ENCODE measurements at places on chromosomes 5 and 9.

DNA sequence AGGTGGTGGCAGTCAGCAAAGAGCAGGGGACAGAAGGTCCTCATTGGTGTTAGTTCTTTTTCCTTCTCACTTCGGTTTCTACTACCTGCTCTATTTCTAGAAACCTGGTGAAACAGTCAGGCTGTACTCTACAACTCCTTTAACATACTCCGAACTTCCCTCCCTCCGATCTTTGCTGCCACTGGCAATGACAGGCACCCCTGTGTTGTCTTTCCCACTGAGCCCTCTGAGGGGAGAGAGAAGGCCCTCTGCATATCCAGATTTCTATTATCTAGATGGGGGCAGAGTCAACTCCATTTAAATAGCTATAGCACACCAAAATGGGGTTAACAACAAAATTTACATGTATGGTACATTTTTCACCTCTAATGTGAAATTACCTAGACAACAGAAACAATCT, 123.7 kb downstream of the CDK5RAP2 start:
- DNase-seq, result no peak

DNA sequence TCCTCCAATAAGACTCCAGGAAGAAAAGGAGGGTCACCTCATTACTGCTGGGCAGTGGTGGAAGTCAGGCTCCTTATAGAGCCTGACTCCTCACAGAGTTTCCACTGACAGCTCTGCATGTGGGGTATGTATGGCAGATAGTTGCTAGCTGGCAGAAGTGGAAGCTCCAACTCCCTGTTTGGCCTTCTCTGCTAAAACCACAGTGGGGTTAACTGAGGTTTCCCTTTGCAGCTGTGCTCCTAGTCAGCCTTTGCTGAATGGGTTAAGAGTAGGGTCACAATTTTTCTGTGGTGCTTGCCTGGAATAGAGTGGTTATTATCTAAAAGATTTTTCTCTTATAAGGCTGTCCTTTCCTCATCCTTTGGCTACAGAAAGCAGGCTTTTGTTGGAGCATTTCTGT, 327.5 kb downstream of the FBXL17 start:
- DNase-seq, result no peak

DNA sequence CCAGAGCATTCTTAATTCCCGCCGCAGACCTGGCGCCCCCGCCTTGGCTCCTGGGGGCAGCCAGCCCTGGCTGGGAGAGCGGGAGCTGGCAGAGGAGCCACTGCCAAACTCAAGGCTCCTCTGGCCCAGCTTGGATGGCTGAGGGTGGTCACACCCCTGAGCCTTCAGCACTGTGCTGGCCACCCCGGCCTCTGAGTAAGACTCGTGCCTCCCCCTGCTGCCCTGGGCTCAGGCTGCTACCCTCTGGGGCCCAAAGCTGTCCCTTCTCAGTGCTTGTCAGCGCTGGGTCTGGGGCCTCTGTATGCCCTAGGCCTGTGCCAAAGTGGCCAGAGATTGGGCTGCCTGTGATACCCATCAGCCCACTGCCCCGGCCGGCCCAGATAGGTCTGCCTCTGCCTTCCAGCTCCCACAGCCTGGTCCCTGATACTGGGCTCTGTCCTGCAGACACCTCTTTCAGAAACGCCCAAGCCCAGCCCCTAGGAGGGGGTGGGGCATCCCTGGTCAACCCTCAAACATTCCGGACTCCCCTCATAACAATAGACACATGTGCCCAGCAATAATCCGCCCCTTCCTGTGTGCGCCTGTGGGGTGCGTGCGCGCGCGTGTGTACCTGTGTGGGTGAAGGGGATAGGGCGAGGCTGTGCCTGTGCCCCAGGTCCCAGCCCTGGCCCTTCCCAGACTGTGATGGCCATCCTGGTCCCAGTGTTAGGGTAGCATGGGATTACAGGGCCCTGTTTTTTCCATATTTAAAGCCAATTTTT, 4.4 kb upstream of the PRR7 start:
- DNase-seq, result no peak

GRCh38 chr9:33446946-33447798, at the start of gene AQP3:
TSS of gene AQP3 (minus strand) at chr9:33447593. CDS start at chr9:33447530, 63 bp downstream.
- DNase-seq, result peak; percentile 36

DNA sequence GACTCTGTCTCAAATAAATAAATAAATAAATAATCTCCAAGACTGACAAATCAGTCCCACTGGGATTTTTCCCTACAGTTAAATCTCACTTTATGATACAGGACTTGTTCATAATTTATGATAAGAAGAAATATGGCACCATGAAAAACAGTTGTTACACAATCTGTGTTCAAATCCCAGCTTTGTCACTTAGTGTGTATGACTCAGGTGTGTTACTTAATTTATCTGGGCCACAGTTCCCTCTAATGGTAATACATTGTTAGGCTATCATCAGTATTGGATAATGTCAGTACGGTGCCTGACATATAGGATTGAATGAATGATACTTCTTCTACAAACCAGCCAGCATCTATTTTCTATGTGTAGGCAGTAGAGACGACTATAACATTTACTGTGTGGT, 23.1 kb downstream of the SLC36A3 start:
- DNase-seq, result no peak

DNA sequence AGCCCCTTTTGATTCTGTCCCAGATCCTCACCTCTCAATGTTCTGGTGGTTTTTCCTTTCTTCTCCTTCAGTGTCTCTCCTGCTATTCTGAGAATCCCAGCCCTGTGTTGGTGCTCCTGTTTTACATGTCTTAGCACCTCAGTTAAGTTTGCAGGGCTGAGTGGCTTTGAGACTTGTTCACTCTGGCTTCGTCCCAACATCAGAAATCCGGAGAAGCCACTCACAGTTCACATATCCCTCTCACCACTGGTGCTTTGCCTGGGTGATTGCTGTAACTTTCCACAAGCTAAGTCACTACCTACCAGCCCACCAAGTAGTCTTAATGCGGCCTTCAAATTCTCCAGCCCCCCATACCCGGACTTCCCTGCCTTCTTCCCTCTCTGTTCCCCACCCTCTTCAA, 40.2 kb downstream of the CYFIP2 start:
- no peak for DNase-seq

- no peak for DNase-seq
These were observed 233.8 kb downstream of the SEMA6A start for GRCh38 chr5:116340799-116341198.

DNA sequence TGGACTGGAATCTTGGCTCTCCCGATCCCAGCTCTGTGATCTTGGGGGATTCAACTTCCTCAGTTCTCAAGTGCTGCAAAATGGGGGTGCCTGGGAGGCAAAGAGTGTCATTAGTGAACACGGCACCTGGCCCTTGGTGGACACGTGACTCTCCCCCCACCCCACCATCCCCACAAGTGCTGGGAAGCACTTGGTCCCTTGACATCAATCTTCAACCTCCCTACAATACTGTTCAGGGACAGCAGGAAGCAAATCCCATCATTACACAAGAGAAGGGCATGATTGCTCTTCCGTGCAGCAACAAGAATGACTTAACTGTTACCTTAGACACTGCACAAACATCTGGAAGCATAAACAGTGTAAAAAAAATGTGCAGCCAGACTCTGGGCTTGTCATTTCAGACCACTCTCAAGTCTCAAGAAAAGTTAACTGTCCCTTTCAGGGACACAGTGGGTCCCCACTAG, 61.4 kb downstream of the PSMB7 start:
- no peak for DNase-seq

DNA sequence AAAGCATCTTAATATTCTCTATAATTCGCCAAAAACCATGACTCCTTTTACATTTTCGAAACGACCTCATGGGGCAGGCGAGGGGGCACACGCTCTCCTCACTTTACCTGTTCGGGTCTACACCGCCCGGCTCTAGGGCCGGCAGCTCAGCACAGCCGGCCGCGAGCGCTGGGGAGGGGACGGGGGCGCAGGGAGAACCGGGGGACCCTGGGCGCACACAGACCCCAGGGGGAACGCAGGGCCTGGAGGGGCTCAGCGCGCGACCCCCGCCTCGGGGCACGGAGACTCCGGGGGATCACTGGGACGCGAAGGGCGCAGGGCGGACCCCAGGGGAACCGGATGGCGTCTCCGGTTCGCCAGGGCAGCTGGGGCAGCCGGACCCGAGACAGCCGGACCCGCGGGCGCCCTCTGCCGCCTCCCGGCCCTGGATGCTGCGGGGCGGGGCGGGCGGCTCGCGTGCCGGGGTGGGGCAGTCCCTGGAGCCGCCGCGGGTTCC, at the start of gene AHRR:
AHRR (plus strand) TSS at position 485 of the 496 bp plus-strand sequence. CDS start 22,189 bp downstream, outside the sequence.
- no peak for DNase-seq

DNA sequence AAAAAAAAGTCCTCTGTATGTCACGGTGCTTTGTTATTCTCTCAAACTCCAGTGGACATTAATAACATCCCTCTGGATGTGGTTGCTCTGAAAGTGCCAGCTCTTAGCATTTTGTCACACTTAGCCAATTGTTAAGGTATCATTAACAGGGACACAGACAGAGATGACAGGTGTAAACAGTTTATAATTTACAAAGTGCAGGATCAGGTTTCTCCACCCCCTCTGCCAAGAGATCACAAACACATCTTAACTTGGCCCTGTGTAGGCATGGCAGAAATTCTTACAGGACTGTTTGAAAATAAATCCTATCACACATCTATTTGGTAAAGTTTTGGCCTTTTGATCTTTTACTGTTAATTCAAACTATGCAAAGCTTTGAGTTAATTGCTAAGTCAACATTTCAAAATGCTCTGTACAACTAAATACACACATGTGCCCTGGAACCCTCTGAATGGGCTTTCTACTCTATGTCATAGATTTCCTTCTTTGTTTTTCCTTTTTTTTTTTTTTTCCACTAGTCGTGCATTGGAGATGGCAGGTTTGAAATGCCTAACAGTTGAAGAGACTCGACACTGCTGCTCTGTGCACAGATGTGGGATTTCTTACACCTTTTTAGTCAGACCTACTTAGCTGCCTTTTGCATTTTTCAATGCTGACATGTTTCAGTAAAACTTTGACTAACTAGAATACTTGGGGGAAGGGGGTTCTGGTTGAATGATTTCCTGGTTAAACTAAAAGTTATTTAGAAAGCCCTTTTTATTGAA, 41.7 kb downstream of the SEMA6A start:
- no peak for DNase-seq

DNA sequence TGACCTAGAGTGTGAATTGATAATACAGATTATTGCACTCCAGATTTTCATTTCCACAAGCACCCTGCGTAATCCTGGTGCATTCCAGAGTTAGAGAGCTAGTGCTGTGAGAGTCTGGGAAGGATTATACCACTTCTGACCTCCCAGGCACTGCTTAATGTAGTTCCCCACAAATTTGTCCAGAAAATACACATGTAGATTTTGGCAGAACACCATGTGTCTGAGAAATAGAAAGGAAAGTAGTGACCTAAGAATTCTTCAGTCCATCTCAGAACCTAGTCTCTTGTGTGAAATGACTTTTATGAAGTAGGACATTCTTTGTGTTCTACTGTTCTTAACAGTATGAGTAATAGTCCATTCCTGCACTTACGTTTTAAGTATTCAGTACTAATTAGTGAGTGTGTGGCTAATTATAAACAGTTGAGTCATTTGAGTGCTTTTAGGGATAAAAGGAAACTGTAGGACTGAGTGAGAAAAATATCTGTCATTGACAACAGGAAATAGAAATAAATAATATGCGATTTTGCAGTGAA, 27.8 kb upstream of the PTPDC1 start:
- no peak for DNase-seq

DNA sequence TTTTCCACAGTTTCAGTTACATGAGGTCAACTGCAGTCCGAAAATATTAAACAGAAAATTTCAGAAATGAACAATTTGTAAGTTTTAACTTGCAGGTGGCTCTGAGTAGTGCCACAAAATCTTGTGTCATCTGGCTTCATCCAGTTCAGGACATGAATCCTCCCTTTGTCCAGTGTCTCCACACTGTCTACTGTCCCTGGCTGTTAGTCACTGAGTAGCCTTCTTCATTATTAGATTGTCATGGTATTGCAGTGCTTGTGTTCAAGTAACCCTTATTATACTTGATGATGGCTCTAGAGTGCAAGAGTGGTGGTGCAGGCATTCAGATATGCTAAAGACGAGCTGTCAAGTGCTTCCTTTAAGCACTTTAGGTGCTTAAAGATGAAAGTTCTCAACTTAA, 65.3 kb downstream of the CFAP95 start:
- DNase-seq, result no peak

GRCh38 chr5:174329738-174330137, 284.2 kb downstream of the NSG2 start:
- DNase-seq, result no peak

DNA sequence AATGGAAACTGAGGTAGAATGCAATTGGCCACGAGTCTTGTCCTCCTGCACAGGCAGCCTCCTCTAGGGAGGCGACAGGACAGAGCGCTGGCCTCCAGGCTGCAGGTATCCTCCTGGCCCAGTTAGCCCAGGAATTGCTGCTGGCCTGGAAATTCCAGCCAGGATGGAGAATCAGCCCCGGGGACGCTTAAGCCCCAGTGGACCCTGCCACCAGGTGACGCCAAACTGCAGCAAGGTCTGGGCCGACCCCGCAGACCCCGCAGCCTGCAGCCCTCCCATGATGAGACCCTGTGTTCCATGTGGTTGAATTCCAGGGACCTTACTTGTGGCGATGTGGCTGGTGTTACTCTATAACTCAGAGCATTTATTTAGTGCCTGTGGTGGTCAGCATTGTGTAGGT, 7.3 kb downstream of the CACFD1 start:
- DNase-seq, result no peak

DNA sequence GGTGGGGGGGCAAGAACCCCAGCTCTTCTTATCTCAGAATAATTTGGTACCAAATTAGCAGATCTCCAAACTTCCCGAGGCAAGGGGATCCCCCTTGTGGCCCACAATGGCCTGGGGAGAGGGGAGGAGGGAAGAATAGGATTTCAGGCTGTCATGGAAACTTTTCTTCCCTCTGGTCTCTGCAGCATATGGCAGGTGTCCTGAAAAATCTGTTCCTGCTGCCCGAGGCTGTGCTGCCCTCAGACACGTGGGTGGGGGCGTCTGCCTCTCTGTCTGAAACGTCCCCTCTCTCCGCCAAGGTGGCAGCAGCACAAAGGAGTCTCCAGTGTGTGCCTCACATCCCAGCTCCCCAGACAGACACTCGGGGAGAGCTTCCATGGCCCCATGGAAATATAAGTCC, 34.0 kb downstream of the CCNJL start:
- DNase-seq, result no peak

- no peak for DNase-seq
These were observed 7.0 kb upstream of the SLC9A3 start for GRCh38 chr5:531101-531748.

DNA sequence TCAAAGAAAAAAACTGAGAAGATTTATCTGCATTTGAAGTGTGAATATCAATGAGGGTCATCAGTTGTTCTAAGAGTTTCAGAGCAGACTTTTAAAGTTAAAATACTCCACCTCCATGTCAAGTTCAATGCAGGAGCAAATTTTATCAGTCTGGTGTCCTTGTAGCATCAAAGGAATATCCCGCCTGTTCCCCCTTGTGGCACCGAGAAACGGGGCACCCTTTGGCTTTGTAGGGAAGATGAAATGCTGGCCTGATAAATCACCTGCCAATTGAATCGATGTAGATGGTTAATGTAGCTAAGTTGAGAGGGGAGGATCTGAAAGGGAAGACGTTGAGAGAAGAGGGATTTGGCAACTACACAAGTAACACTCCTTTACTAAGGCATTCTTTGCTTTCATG, 714.5 kb downstream of the EFNA5 start:
- DNase-seq, result no peak

Data from stimulated activated CD8-positive, alpha-beta memory T cell treated with anti-CD3 and anti-CD28 coated beads, Interleukin-7, amount 100 ng/mL, for 1 hour (primary cell).